D721Med (cell line): ENCODE measurements at places on chromosomes 5 and 9.

GRCh38 chr5:168612996-168613395, 33.8 kb upstream of the PANK3 start:
- no peak for DNase-seq

DNA sequence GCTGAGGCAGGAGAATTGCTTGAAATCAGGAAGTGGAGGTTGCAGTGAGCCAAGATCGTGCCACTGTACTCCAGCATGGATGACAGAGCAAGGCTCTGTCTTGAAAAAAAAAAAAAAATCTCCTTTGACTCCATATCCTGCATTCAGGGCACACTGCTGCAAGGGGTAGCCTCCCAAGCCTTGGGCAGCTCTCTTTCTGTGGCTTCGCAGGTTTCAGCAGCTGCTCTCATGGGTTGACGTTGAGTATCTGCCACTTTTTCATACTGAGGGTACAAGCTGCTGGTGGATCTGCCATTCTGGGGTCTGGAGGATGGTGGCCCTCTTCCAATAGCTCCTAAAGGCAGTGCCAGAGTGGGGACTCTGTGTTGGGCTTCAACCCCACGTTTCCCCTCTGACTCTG, 2198.1 kb upstream of the WWC1 start:
- no peak for DNase-seq

GRCh38 chr9:68678430-68678829, 26.6 kb upstream of the PIP5K1B start:
- no peak for DNase-seq

- DNase-seq: no peak
Observed at GRCh38 chr5:171152382-171152781, 156.7 kb upstream of the TLX3 start.

- no peak for DNase-seq
Observed at GRCh38 chr5:171599957-171600612, 180.6 kb downstream of the FGF18 start.

DNA sequence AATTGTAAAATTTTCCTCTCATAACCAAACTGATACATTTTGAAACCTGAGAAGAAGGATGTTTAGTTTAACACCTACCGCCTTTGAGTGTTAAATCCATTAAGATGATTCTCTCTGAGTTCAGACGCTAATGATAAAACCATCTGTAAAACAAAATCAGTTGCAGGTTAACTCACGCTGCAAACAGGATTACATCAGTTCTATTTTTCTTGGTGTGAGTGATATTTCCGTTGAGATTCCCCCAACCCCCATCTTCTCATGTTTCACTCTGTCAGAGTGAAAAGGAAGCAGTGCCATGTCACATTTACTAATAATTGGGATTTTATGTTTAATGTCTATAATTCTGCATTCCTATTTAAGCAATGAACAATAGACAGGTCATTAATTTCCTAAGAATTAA, 146.5 kb downstream of the FANCC start:
- DNase-seq: no peak

- no peak for DNase-seq
Observed at GRCh38 chr5:157734436-157734835, 3.2 kb downstream of the THG1L start.

DNA sequence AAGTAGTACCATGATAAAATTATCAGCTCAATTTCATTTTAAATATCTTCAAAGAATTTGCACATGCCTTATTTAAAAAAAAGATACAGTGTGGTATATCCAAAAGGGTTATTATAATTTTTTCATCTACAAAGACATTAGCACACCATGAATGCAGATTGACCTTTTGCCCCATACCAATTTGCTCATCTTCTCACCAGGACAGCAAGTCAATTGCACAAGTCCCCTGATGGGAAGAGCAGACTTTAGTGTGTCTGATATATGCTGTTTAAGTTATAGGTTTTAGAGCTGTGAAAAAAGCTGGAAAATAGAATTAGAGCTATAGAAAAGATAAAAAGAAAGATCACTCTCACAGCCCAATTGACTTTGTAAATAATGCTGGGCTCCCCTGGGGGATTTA, 325.8 kb upstream of the CDH6 start:
- DNase-seq: no peak

DNA sequence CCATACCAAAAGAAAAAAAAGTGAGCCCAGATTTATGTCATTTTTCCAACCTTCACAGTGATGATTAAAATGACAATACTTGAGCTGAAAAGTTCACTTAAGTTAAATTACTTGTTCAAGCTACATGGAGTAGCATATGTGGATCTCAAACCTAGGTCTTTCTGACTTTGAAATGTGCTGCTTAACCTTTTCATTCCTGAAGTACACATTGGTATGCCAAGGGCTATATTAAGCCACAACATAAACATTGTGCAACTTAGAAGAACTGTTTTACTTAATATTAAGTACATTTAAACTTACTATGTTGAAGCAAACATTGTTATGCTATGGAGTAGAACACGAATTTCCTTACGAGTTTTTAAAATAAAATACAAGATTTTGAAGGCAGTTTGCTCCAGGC, 105.0 kb downstream of the GIN1 start:
- no peak for DNase-seq

- no peak for DNase-seq
Observed at GRCh38 chr9:97558701-97559101, 57.2 kb downstream of the TMOD1 start.

DNA sequence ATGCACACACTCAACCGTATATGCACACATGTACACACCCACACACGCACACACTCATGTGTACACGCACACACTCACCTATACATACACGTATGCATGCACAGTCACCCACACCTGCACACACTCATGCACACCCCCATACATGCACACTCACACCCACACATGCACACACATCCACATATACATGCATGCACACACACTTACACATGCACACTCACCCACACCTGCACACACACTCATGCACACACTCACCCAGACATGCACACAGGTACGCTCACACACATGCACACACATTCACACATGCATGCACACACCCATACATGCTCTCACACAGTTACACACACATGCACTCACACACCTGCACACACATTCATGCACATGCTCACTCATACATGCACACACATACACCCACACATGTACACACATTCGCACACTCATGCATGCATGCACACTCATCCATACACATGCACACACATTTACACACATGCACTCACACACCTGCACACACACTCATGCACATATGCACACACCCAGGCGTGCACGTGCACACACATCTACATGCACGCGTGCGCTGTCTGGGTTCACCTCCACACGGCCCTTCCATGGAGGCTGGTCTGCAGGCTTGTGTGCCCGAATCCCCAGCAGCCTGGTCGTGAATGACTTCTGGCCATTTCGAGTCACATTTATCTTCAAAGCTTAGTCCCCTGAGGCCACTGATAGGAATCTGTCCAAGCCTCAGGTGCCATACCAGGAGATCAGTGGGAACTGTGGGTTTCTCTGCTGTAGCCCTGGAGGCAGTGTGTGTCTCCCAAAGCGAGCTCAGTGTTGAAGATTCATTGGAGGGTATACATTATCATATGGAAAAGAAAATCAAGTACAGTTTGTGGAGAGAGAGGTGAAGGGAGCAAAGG, 103.0 kb downstream of the COL5A1 start:
- DNase-seq: no peak

- no peak for DNase-seq
Observed at GRCh38 chr5:1844708-1845436, 37.9 kb downstream of the IRX4 start.

GRCh38 chr9:125479846-125480615, 218.4 kb downstream of the GAPVD1 start:
- DNase-seq: no peak

DNA sequence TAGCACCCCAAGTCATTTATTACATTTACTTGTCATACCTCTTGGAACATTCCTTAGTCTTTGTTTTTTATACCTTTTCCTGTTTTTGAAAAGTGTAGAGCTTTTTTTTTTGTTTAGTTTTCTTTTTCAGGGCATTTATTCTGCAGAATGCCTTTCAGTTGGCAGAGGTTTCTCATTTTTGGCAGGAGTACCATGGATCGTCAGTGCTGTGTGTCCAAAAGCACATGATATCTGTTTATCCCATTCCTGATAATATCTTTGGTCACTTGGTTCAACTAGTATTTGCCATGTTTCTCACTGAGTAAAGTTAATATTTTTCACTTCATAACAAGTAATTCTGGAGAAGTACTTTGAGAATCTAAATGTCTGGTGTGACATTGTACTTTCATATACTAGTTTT, 10.7 kb downstream of the OGN start:
- DNase-seq: no peak

DNA sequence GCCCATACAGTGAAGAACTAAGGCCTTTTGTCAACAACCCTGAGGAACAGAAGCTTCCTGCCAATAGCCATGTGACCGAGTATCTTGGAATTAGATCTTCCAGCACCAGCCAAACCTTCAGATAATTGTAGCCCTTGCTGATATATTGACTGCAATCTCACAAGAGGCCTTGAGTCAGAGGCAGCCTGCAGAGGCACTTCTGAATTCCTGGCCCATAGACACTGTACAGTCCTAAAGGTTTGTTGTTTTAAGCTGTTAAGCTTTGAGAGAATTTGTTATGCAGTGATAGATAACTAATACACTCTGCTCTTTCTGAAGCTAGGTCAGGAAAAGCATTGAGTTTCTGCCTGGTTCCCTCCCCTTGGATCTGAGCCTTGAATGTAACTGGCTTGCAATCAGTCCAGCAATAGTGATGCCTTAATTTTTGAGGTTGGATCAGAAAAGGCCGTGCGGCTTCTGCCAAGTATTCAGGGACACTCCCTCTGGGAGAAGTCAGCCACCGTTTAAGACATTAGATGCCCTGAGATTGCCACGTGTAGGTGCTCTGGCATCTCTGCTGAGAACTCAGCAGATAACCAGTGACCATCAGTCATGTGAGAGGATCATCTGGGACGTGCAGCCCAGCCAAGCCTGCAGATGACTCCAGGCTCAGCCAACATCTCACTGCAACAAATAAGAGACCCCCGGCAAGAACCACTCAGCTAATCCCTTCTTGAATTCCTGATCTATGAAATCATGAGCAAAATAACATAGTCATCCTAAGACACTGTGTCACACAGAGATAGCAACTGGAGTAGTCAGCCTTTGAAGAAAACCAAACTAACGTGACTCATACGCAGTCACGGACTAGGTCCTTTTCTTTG, 126.8 kb upstream of the STC2 start:
- no peak for DNase-seq

GRCh38 chr9:86275962-86276361, 6.4 kb downstream of the ISCA1 start:
- no peak for DNase-seq
